Right renal cortex interstitium (tissue), 3 donors: ENCODE measurements at places on chromosomes 6 and 20.

GRCh38 chr6:129853996-129854711 is 7.0 kb downstream of the TMEM244 start:
- no peak for DNase-seq

- DNase-seq: no peak
These were observed 5.2 kb downstream of the SLC35D3 start for GRCh38 chr6:136927292-136927691.

- no peak for DNase-seq
These were observed 79.8 kb downstream of the KIF13A start for GRCh38 chr6:17907406-17908229.

- no peak for DNase-seq
These were observed 98.6 kb downstream of the PTPRK start for GRCh38 chr6:128421788-128422187.

DNA sequence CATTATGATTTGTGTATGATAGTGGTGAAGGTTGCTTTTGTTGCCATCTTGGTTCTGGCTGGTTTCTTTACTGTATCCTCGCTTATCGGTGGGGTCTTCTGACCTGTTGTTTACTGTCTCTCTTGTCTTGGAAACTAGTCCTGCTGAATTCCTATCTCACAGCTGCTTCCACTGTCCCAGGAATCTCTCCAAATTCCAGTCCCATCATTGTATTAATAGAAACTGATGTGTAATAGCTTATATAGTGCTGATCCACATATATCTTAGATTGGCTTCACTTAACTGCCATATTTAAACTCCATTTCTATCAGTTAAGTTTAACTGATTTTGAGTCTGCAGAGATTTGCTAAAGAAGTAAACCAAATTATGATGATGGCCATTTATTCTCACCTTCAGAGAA is 5.9 kb downstream of the GTF2H5 start:
- no peak for DNase-seq

DNA sequence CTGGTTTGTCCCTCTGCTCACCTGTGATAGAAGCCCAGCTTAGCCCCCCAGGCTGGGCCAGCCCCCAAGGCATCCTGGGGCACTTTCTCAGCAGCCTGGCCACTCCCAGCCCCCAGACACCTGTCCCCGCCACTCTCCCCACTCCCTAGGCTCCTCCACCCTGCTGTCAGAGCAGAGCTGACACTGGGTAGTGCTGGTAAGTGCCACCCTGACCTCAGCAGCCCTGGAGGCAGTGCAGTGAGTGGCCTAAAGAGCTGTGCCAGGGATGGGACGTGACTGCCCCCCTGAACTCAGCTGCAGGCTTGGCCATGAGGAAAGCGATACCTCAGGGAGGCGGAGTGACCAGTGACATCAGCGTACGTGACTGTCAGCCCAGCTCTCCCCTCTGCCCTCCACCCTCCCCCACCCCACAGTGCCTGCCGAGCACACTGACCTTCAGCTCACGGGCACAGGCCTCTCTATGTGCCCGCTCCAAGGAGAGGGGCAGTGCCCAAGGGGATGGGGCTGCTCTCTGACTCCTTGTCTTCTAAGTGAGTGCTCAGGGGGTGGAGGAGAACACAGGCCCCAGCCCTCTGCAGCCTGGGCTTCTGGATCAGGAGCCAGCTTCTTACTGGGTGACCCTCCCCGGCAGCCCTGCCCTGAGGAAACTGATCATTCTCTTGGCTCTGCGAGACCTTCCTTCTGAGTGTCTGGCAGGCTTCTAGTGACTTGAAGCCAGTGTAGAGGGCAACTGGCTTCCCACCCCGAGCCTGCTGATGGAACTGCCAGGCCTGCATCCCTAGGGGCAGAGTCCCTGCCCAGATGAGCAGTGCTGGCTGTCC is 172.7 kb downstream of the MRPL14 start:
- DNase-seq: no peak

DNA sequence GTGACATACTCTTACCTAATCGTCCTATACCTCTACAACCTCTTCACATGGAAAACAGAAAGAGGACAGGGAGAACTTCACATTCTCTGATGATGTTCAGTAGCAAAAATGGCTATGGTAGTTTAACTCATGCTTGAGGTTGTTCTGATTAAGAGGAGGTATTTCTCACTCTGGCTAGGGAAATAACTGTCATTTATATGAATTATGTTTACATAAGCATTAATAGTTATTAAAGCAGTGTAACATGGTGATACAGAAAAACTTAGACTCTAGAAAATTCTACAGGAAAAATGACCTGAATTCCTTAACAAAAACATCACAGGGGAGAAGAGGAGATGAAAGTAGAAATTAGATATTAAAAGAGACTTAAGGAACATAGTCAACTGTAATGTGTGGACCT is 57.3 kb downstream of the MAP3K5 start:
- DNase-seq: no peak

- DNase-seq: no peak
These were observed 207.1 kb downstream of the NFATC2 start for GRCh38 chr20:51335329-51335841.

DNA sequence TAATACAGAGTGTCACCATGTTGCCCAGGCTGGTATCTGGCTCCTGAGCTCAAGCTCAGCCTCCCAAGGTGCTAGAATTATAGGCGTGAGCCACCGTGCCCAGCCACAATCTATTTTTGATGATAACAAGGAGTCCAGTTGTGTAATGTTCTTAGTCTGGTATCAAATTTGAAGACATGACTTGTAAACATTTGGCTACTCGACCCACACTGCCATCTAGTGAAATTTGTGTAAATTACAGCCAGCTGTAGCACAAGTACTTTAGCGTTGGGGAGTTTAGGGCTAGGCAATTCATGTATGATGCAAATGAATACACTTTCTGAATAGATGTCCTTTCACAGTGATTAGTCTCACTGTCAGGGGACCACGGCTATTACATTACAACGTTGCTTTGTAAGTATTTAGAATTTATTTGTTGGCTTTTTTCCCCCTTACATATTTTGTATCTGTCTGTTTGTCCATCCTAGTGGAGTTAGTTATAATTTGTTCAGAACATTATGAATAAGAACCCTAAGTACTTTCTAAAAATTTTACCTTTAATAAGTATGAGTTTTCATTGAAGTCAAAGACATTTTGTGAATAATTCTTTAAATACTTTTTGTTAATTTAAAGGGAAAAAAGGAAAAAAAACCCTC is 139.7 kb downstream of the PRDM13 start:
- peak; percentile 44 for DNase-seq

DNA sequence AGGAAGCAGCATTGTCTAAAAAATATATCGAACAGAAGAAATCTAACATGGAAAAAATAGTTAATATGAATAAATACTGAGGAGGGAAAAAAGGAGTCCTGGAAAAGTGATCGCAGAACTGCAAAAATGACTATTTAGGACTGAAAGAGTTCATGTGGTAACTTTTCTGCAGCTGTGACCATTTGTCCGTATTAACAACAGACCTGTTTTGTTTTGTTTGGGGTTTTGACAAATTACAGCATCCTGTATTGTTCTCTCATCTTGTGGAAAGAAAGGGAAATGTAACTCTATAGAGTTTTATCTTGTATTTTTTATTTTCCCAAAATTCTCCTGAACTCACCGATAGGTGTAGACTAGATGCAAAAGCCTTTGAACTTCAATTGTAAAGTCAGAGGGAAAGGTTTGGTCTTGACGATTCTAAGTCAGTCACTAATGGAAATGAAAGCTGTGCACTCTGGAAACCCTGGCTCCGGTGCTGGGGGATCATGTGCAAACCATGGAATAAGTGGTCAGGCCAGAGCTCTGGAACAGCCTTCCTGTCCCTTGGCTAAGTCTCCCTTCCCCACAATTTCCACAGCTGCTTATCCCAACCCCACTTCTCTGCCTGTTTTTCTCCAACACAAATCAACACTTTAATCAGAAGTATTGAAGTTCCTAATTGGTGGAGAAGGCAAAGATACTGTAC is 51.2 kb upstream of the MARCKS start:
- DNase-seq: no peak

GRCh38 chr6:39281312-39281980 is 32.8 kb downstream of the KCNK17 start:
- no peak for DNase-seq

DNA sequence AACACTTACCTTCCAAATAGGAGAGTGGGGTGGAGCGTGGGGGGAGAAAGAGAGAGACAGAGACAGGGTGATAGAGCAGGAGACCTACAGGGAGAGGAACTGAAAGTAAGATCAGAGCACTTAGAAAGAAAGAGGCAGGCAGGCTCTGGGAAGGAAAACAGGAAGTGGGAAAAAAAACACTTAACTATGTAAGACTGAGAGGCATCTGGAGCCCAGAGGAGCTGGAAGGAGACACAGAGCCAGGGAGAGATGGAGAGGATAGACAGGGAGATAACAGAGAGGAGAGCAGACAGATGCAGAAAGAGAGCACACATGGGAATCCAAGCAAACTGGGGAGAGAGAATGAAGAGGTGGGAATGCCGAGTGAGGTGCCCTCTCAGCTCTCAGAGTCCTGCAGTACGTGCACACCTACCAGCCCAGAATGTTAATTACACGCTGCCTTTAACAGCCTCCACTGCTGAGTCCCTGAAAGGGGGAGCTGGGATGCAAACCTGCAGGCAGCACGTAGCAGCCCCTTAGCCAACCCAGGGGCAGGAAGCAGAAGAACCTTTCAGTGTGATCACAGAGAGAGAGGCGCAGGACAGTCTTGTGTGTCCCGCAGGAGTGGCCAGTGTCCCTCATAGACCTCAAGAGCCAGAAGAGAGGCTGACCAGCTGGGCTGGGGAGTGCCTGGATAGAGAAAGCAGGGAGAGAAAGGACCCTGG is 132.7 kb upstream of the LRFN2 start:
- DNase-seq: no peak

DNA sequence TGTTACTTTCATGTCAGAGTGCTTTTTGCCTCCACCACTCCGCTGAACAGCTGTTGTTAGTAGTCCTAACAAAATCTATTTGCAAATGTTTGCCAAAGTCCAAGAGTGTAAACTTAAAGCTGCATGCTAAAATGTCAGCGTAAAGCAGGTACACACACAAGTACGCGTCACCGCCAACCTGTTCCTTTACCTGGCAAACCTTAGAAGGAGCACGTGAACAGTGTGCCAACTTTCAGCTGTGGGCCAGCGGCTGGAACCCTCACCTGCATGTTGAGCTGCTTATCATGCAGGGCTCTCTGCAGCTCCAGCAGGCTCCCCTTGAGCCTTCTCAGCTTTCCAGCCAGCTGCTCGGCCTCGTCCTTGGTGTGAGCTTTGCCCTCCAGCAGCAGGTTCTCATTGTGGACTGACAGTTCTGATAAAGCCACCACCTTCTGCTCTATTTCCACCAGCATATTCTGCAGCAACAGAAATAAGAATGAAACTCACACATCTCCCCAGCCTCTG is 359.3 kb downstream of the SYNE1 start:
- no peak for DNase-seq

DNA sequence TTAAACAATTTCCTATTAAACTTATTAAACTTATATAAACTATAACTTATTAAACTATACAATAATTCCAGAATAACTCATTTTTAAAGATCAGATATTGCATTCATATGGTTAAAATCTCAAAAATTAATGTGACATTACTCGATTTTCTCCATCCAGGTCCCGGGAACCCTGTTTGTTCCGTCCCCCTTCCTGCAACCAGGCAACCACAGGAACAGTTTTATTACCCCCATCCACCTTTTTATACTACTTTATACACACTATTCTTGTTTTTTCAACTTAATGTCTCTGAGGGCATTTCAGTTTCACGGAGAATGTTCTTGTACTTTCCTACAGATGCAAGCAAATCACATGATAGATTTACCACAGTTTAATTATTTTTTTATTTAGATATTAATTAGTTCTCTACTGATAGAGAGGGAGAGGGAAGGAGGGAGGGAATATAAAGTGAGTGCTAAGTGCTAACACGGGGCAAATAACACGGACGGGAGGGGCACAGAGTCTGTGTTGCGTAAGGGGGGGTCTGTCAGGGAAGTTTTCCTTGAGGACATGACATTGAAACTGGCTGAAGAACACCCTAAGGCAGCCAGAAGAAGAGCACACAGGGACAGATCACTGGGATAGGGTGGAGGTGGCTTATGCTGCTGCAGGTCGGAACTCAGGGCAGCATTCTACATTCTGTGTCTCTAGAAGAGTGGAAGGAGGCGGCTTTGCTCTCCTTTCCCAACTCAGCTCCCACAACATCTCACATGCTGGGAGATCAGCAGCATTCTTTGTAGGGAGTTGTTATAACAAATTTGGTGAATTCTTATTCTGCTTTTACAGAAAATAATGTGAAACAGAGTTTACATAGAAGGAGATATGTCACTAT is 225.2 kb downstream of the FOXC1 start:
- no peak for DNase-seq

GRCh38 chr20:38085026-38085425 is 51.5 kb downstream of the RPRD1B start:
- no peak for DNase-seq

DNA sequence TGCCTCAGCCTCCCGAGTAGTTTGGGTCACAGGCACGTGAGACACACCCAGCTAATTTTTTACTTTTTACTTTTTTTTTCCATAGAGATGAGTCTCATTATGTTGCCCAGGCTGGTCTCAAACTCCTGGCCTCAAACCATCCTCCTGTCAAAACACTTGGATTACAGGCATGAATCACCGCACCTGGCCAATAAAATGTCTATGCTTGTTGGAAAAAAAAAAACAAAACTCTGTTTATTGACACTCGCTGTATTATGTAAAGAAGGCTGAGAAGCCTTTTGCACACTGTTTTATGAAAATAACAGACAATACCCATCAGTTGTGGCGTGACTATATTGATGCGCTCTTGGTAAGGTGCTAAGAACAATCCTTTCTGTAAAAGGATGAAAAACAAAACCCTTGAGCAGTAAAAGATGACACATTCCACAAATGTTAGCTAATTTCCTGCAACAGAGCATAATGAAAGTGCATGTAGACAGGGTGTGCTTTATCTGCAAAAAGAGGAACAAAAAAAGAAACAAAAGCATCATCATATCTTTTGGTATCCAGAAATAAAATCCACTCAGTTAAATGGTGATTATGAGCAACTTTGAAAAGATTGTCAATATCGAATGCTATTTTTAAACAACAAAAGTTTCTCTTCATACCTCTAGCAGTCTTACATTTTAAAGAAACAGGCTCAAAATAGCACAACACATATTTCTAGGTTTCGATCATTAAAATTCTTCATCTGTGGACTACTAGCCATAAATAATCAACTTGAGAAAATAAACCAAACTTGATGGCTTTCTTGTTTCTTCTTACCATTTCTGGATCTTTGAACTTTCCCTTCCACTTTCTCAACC is 108.3 kb upstream of the PHACTR1 start:
- no peak for DNase-seq

DNA sequence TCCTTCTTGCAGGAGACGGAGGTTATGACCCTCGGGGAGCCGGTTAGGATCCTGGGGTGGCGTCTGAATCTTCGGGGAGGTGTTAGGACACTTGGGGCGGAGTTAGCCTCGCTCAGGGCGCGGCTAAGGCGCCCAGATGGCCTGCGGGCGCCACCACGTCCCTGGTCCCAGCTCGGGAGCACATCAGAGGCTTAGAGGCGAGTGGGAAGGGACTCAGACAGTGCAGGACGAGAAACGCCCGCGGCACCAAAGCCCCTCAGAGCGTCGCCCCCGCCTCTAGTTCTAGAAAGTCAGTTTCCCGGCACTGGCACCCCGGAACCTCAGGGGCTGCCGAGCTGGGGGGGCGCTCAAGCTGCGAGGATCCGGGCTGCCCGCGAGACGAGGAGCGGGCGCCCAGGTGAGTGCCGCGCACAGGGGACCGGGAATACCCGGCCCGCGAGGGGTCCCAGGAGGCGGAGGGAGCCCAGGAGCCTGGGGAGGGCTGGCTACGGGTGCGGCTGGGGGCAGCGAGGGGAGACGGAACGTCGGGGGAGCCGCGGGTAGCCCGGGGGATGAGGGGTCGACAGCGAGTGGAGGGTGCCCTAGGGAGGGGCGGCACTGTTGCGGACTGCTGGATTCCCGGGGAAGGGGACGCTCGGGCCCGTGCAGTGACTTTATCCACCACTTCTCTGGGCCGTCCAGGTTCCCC is at the start of gene HCK:
Gene HCK, plus strand, starts transcription at position 153 of the 688 bp plus-strand sequence.
- DNase-seq: no peak
